ENCODE measurements at places on chromosomes 16 and 17. TPM values are rescaled to one million over a fixed set of nuclear protein-coding genes. Genes with fewer than 3 reads are reported as not detected.

Gene ZC3H18
- 49.2 TPM for total RNA-seq

DNA sequence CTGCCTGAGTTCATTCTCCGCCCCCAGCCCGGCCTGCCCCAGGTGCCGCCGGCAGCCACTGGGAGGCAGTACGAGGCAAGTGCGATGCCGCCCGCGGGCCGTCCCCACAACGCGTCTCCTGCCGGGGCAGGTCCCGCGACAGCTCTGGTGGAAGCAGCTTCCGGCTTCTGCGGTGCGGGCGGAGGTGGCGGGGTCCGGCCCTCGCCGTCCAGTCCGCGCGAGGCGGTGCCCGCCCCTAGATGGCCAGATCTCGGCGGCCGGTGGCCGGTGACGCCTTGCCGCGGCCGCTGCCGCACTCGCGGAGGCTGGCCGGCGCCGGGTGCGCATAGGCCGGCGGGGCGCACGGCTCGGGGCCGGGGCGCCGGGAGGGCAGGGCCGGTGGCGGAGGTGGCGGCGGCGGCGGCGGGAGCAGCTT is 1.8 kb downstream of the GJD3 start:
- peak; percentile 88 for DNase-seq

Gene PARN
- 35.7 TPM for total RNA-seq

Gene IL17C
- total RNA-seq, result not detected

- no peak for DNase-seq
Measured at GRCh38 chr16:84804326-84804725, 15.5 kb upstream of the CRISPLD2 start.

DNA sequence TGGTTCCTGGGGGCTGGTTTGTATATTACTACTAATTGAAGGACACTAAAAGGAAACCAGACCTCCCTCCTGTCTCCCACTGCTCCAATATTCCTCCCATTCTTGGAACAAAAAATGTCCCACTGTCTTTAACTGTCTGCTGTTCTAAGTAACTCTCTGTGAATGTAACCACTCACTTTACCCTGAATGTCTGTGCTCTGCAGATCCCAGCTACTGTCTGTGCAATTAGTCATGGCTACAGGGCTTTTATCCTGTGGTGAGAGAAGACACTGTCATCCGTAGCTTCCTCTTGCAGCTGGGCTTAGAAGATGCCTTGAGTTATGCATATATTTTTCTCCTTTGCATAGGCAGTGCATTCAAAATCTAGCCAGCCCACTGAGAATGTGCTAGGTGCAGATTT is 853.8 kb downstream of the CDH8 start:
- DNase-seq, result no peak

Gene KRT38
- not detected for total RNA-seq

- no peak for DNase-seq
Measured at GRCh38 chr17:56754523-56755208, 79.1 kb downstream of the C17orf67 start.

GRCh38 chr17:43033948-43034881 is 9.2 kb downstream of the RND2 start:
- DNase-seq, result no peak
